Globus pallidus (tissue), 1 donor: ENCODE measurements at places on chromosomes 5 and 9.

DNA sequence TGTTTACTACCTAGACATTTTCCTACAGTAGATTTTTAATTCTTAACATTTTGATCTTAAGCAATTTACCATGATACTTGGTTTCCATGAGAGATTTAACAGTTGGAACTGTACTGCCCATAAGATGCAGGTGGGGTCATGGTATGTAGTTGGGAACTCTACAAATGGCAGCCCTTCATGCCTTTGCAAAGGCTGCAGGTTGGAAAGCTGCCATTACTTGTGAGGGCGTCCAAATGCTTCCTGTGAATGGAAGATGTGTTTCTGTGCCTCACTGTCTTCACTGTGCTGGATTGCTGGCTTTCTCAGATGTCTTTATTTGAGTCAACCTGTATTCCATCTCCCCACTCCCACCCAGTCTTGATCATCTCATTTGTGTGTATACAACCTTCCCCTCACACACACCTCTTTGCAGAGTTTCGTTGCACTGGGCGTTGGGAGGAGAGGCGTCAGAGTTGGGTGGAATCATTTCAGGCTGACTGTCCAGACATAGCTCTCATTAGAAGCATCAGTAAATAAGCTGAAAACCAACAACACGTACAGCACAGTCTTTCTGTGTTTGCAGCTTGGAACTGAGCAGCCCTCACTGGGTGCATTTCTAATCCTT is 14.8 kb upstream of the ABL1 start:
- DNase-seq = no peak

- DNase-seq = no peak
Observed at GRCh38 chr5:79436821-79437220, 77.1 kb downstream of the HOMER1 start.

DNA sequence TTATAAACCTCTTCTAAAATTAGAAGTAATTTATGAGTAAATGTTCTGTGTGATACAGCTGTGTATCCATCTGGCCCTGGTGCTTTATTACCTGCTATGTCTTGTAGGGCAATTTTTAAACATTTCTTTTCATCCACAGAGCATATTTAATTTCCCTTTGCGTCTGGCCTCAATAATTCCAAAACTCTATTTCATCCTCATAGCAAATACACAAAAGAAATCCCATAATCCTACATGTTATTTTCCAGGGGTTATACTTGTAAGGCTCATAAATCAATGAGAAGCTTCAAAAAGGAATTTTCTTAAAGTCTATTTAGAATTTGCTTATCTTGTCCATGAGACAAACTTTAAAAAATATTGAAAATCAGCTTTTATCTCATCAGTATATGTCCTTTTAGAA is 167.0 kb downstream of the TTC39B start:
- DNase-seq = no peak

- DNase-seq = no peak
Observed at GRCh38 chr5:157592594-157592993, 17.0 kb upstream of the ADAM19 start.

DNA sequence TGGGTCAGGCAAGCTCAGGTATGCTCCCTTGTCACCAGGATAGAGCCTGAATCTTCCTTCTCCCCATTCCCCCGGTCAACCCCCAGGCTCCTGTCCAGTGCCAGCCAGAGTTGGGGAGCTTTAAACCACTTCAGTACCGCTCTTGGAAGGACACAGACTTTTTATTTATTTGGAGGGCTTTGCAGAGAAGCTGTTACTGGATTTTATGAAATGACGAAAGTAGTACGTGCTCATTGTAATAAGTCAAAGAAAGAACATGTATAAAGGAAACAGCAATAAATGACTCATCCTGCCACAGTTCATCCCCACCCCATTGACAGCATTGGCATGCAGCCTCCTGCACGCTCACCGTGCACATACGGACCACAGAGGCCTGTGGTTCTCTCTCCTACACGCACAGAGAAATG is 230.3 kb downstream of the AUH start:
- no peak for DNase-seq

DNA sequence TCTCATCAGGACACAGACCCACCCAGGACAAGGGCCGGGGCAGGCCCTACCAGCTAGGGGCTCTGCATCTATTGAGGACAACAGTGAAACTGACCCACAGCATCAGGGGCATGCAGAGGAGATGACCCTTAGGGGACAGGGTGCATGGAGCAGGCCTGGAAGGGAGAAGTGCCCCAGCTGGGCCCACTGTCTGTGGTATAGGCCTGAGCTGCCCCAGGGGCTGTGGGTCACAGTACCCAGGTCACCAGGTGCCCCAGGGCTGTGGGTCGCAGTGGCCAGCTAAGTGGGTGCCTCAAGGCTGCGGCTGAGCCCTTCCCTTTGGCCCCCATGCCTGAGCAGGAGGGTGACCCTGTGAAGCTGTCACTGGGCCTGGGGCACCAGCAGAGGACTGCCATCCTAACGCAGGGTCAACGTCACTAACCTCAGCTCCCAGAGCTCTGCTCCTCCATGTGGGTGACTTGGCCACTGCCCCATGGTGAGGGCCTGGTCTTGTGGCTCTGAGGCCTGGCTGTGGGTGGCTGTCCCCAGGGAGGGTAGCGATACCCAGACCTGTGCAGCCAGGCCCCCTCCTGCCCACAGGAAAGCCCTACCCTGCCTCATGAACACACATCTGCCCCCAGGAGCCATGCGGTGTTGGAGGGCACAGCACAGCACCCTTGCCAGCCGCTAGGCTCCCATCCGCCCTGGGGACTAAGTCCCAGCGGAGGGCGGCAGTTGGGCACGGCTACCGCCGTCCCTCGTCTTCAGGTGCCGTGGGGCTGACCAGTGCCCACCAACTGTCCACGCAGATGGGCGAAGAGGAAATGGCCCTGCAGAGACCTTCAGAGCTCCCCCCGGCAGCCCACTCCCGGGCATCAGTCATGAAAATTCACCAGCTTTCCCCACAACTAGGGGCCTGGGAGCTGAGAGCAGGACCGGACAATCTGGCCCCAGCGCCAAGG is 4.9 kb downstream of the EDF1 start:
- no peak for DNase-seq

- peak; percentile 92 for DNase-seq
Observed at GRCh38 chr5:87541033-87541432, 128.3 kb upstream of the CCNH start.

- no peak for DNase-seq
Observed at GRCh38 chr9:131691969-131692611, 47.8 kb downstream of the RAPGEF1 start.

DNA sequence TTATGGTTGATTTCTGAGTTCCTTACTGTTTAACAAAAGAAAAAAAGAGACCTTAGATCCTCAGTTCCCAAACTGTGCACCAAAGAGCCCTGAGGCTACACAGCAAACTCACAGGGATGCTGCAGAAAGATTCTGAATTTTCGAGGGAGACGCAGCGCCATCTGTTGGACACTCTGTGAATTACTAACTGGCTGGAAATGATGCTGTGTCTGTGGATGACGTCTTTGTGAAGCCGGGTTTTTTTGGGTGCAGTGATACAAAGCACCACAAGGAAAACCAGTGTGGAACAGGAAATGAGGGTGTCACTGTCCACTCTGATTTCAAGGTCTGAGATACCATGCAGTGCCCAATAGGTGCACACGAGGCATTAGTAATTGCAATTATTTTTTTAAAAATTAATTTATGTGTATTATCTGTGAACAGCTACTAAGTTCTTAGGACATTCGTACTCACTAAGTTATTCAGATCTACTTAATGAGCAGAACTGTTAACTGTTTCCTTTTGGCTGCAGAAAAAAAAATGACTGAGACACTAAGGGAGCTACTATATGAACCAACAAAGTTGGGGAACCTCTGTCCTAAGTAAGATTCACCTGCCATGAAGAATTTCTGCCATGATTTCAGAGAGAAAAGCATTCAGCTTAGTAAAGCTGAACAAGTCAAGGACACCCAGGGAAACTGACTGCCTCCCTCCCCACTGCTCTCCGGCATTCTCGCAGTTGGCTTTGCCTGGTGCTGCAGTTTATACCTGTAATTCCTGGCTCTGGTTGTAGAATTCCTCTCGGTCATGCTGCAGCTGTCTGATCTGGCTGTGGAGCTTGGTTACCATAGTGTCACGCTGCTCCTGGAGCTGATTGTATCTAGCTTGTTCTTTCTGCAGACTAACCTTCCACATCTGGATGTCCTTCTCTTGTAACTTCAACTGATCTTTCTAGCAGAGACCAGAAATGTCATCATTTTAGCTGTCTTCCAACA is 23.4 kb downstream of the SPACA9 start:
- DNase-seq = peak; percentile 79
